ENCODE measurements at places on chromosomes 16 and 17.

DNA sequence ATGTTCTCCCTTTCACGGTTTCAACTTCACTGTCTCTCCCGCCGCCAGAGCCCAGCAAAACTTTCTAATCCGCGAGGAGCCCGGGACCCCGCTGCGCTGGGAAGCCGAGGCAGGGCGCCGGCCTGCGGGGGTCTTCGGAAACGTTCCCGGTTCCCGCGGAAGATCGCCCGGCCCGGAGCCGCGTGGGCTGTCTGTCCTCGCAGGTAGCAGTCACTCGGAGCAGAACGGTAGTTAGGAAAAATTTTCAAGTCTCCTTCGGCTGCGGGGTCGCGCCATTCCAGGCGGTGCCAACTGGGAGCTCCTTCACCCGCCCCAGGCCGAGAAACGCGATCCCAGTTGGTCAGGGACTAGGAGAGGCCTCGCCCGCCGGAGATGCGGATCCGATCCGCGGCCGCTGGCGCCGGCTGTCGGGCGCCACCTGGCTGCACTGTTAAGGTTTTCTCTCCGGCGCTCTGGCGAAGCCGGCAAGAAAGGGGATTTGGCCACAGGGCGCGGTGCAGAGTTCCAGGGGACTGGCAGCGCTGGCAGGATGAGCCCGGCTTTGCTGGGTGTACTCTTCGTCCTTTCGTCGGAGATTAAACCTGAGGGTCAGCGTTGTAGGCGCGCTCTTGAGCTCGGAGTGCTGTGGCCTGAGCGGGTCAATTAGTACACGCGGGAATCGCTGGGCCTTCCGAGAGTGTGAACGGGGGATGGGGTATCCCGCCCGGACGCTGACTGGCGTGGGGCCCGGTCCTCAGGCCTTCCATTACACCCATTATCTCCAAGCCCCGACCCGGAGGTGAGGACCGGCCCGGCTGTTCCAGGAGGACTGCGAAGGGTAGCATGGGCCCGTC is 135.4 kb downstream of the KCNJ12 start:
- peak; percentile 77 for DNase-seq

- DNase-seq = peak; percentile 44
Observed at GRCh38 chr17:72985882-72986720, 106.4 kb downstream of the SLC39A11 start.

- DNase-seq = no peak
Observed at GRCh38 chr17:66764506-66764905, 70.4 kb upstream of the CACNG5 start.

DNA sequence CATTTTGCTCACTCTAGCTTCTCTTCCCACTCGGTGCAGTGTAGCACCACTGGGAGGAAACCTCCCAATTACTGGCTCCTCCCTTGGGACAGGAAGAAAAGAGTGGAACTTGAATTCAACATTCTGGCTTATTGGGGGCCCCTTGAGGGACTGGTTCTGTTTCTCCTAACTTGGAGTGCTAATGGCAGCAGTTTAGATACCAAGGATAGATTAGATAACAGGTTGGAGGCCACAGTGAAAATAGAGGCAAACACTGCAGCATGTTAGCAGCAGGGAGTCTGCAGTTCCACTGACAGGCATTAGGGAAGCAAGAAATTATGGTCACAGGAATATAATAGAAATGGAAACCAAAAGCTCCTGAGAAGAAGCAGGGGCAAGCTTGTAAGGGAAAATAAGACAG is 322.0 kb downstream of the ABCC12 start:
- no peak for DNase-seq

DNA sequence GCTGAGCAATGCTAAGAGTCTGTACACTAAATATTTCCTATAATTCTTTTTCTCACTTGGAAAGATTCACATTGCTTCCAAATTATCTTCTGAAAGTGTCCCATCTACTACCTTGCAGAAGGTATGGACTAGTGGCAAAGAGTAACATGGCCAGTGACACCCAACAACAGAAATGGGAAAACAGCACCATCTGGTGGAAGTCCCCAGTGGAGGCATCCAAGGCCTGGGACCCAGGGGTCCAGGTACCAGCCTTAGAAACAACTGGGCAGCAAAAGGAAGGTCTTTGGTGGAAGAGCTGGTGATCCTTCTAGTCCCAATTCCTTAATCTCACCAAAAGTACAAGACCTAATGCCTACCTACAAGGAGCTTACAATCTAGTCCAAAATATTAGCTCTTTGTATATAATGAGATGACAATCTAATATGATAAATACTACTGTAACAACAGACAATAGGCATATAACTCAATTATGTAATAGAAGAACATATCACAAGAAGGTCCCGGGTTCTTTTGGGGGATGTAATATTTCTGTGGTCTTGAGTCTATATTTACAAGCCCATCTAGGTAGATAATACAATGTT is 55.3 kb downstream of the SKAP1 start:
- peak; percentile 61 for DNase-seq

- DNase-seq = no peak
Observed at GRCh38 chr17:9022573-9023391, 1.5 kb downstream of the NTN1 start.

- DNase-seq = no peak
Observed at GRCh38 chr16:30418350-30419181, 11.2 kb downstream of the ZNF771 start.

GRCh38 chr17:73205459-73205961 is 12.7 kb downstream of the COG1 start:
- peak; percentile 8 for DNase-seq

- DNase-seq = no peak
Observed at GRCh38 chr16:84967828-84968227, 43.5 kb downstream of the ZDHHC7 start.

- no peak for DNase-seq
Observed at GRCh38 chr16:47029724-47030123, 56.2 kb upstream of the DNAJA2 start.

All from NCI-H748 treated with DMSO at 0.1 percent for 48 hours (cell line).